ENCODE measurements at places on chromosomes 7 and 10.
A peak's percentile ranks its signal among the peaks of the same experiment; 100 is the strongest.

GRCh38 chr10:79487296-79488194 is 24.8 kb upstream of the EIF5AL1 start:
- DNase-seq = no peak

- no peak for DNase-seq
Observed at GRCh38 chr10:97813311-97813710, 36.3 kb upstream of the GOLGA7B start.

DNA sequence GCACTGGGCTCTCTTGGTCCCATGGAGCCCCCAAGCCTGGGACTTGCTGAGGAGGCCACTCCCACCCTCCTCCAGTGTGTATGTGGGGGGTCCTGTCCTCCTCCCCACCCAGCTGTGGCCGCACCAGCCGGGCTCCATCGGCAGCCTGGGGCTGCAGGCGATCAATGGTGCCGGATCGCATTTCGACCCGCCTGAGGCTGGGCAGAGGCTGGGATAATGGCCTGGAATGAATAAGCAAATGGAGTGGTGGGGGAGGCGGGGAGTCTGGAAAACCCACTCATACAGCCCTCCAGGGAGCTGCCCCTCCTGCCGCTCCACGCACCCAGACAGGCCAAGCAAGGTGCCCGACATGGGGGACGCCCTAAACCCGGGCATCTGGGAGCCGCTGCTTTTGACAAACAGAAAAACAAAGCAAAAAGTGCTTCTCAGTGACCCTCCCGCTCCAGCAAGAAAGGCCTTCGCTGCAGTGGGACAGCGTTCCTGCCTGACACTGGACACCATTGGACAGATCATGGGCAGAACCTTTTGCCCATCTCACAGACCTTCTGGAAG is 160.5 kb downstream of the NRF1 start:
- no peak for DNase-seq

DNA sequence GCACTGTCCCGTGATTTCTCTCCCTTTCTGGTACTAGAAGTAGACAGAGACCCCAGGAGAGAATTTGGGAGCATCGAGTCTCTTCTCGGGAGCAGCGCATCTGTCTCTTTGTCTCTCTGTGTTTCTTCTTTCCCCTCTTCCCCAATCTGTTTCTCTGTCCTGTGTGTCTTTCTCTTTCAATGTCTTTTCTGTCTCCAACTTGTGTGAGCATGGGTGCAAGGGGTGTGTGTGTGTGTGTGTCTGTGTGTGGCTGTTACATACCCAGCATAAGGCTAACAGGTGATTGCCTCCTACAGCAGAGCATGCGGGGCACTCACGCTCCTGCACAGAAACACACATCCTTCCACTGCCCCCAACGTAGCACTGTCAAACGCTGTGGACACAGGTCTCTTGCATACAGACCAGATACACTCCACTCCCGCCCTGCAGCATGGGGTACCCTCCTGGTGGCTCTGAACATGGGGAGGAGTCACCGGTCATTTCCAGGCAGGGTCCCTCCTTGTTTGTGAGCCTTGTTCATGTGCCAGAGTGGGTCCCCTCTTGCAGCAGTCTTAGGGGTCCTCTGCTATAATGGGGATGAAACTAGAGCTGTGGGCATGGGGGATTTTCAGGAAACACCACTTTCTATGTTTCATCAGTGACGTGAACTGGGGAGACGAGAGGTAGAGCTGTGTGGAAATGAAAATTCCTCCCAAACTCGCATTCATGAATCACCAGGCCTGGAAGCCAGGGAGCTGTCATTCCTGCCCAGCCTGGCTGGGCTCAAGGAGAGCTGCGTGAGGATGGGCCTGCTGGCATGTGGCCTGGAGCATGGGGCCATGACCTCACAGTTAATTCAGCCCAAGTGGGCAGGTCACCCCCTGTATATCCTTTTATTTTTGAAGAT is 980 bp downstream of the ADAMTS14 start:
- DNase-seq = no peak

DNA sequence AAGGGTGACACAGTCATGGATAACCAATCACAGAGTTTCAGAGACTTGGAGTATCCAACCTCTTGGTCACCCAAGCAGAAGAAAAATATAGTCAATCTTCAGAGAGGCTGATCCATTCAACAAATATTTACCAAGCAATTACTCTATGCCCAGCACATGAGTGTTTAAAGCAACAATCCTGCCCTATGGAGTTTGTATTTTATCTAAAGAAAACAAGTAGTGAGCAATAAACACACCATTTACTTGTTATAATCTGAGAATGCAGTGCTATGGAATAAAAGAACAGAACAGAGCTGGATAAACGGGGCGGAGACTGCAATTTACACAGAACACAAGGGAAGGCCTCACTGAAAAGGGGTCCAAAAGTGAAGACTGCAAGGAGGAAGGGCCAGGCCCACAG is 63.8 kb downstream of the GRB10 start:
- no peak for DNase-seq

DNA sequence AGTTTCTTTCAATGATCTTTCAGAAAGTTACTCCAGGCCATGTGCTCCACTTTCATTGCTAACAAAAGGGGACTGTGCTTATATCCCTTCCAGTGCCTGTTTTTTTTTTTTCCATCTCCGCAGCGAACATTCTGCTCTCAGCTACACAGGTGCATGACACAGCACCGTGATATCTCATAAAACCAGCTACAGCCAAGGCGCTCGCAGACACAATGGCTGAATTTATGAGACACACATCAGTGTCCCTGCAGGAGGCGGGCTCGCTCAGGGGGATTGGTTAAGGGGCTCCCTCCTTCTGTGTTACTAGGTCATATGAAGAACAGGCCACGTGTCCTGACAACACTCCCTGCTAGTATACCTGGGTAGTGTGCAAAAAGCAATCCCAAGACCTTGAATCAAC is 245.5 kb downstream of the SKAP2 start:
- no peak for DNase-seq

DNA sequence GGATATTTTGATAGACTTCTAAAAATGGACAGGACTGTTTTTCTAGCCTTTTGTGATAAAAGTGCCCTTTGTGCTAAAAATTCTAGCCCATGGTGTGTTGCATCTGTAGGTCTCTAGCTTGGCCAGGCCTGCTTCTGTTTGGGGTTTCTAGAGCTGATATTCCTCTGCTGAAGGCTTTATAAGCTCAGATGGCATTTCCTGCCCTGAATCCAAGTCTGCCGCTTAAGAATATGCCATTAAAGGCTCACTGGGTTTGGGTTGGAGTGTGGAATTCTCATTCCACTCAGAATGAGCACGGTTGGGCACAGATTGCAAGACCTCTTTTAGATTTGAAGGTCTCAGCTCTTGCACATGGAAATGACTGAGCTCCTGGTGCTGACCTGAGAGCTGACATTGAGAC is 49.4 kb upstream of the IGFBP3 start:
- no peak for DNase-seq

GRCh38 chr10:103855424-103855823 is at the start of gene SH3PXD2A:
TSS of gene SH3PXD2A (minus strand) at chr10:103855576. CDS start at chr10:103855266, 310 bp downstream.
- peak; percentile 7 for DNase-seq

GRCh38 chr7:31687024-31687748 is at the start of gene PPP1R17:
TSS of gene PPP1R17 (plus strand) at chr7:31687215. CDS start at chr7:31692442, 5,227 bp downstream.
- DNase-seq = no peak

- no peak for DNase-seq
Observed at GRCh38 chr7:134789967-134790685, 10.7 kb downstream of the CALD1 start.

- no peak for DNase-seq
Observed at GRCh38 chr10:90592638-90593302, 265.1 kb downstream of the HTR7 start.

DNA sequence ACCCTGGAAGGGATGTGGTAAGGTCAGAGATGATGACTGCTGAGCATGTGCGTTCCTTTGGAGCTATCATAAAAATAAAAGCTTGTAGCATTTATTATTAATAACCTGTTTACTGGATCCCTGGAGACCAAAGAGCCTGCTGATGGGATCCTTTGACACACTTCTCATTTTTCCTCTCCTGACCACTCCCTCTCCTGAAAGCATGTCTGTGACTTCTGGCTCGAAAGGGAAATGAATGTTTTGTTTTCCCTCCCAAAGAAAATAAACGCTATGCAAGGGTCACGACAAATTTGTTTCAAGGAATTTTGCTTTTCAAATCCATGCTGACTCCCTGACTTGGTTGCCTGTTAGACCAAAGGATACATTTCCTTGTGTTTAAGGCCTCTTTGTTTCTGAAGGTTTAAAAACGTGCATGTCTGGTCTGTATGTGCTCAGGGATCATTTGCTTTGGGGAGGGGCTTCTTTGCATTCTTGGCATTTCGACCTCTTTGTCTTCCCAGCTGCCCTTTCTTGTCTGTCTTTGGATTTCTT is 185.1 kb upstream of the AGK start:
- DNase-seq = no peak

DNA sequence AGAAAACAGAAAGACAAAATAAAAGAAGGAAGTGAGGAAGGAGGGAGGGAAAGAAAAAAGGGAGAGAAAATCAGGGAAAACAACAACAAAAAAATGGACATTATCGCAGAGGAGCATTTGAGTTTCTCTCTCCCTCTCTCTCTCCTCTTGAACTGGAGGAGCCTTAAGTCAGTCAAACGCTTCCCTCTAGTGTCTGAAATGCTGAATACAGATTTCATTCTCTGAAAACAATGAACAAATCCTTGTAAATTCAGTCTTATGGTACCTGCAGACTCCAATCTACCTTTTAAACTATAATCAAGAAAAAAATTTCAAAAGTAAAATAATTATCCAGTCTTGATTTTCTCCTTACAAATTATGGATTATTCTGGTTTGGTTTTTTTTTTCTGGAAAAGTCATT is 89.2 kb upstream of the PFKP start:
- DNase-seq = no peak

- DNase-seq = no peak
Observed at GRCh38 chr7:147756300-147756699, 834.3 kb upstream of the C7orf33 start.

GRCh38 chr7:117895276-117895675 is 22.0 kb upstream of the CTTNBP2 start:
- no peak for DNase-seq

DNA sequence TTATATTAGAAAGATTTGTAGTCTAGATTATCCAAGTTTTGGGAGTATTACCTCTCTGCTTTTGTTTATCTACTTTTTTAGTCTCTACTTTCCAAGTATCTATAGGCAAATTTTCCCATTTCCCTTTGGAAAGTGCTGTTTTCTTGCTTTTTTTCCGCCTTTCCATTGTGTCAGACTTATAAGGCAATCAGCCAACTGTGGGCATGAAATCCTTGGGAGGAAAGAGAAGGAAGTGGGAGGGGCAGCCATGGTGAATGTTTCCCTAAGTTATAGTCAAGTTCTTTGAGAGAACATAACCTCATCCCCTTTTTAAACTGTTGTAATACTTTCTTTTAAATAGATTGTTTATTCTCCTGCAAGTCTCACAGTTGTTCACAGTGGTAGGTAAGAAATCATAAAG is 52.6 kb downstream of the PTEN start:
- no peak for DNase-seq

GRCh38 chr10:37263304-37263703 is 137.9 kb downstream of the ANKRD30A start:
- no peak for DNase-seq

- DNase-seq = no peak
Observed at GRCh38 chr10:34240039-34240438, 575.1 kb downstream of the PARD3 start.

DNA sequence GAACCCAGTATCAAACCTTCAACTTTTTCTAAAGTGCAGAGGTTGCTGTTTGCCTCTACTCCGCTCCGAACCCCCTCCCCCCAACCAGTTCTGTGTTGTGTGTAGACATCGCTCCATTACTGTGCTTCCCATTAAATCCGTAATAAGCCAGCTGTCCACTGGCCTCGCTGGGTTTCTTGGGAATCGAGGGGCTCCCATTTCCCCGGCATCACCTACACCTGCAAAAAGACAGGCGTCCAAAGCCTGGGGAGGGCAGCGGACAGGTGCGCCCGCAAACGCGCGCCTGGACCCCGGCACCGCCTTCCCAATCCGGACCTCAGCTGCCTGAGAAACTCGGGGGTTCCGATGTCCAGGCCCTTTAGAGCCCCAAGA is 631 bp downstream of the RTKN2 start:
- no peak for DNase-seq

DNA sequence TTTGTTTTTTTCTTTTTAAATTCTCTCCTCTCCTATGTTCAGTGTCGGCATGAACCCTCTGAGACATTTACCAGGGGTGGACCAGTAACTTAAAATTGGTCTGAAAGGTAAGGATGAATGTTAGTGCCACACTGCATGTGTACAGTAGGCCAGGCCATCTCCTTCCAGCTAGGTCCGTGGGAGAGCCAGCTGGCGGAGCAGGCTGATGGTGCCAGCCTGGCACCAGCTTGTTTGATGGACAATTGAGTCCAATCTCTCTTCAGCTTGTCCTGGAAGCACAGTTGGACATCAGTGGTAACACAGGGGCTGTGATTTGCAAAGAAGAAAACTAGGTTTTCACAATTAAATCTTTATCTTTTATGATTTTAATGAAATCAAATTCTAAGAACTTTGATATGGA is 136.5 kb downstream of the CNNM2 start:
- no peak for DNase-seq

- DNase-seq = no peak
Observed at GRCh38 chr7:64206903-64207302, at the start of gene ZNF735. TSS of gene ZNF735 (plus strand) at chr7:64207203. CDS start at chr7:64207203, 0 bp downstream.

DNA sequence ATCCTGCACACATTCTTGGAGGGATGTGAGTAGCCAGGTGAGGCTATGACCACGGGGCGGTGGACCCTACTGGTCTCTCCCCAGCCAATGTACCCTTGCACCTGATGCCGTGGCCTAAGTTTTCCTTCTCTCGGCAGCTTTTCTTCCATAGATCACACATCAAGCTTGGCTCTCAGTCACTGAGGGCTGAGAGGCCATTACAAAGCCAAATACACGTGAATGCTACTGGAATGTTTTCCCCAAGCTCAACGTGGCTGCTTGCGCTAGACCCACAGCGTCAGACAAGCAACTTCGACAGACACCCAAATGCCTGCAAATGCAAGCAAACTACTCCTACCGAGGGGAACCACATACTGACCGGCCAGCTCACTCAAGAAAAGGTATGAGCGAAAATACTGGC is 83.1 kb downstream of the PRPF18 start:
- no peak for DNase-seq

- no peak for DNase-seq
Observed at GRCh38 chr7:2123916-2124315, 108.8 kb downstream of the MAD1L1 start.

DNA sequence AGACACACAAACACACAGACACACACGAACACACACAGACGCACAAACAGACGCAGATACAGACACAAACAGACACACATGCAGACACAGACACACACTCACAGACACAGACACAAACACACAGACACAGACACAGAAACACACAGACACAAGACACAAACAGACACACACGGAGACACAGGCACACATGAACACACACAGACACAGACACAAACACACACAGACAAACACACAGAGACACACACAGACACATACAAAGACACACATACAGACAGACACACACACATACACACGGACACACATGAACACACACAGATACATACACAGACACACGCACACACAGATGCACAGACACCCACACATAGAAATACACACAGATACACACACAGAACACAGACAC is 434.9 kb downstream of the DNAJB6 start:
- no peak for DNase-seq

- DNase-seq = no peak
Observed at GRCh38 chr7:126449611-126450268, 803.0 kb downstream of the GRM8 start.
